ENCODE measurements at places on chromosomes 2 and 18. TPM values are rescaled to one million over a fixed set of nuclear protein-coding genes. Genes with fewer than 3 reads are reported as not detected.

DNA sequence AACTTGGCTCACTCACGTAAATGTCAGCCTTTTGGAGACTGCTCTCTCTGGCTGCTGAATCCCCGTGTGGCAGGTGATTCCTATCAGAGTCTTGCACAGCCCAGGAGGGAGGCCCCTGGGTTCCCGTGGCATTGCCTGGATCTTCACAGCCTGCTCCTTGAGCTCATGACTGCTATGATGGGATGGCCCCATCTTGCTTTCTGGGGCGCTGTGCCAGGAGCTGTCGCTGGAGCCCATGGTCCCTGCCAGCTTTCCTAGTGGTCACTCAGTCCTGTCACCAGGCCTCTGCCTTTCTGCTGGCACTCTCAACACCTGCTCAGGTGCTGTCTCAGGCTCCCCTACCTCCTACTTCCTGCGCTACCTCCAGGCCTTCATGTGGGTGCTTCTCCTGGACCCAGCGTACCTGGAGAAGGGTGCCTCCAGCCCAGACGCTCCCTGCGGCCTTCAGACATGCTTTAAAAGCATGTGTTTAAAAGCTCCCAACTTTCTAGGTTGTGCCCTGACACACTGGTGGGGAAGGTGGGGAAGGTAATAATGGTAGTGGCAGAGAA, 110.1 kb downstream of the MCFD2 start:
- no peak for DNase-seq

DNA sequence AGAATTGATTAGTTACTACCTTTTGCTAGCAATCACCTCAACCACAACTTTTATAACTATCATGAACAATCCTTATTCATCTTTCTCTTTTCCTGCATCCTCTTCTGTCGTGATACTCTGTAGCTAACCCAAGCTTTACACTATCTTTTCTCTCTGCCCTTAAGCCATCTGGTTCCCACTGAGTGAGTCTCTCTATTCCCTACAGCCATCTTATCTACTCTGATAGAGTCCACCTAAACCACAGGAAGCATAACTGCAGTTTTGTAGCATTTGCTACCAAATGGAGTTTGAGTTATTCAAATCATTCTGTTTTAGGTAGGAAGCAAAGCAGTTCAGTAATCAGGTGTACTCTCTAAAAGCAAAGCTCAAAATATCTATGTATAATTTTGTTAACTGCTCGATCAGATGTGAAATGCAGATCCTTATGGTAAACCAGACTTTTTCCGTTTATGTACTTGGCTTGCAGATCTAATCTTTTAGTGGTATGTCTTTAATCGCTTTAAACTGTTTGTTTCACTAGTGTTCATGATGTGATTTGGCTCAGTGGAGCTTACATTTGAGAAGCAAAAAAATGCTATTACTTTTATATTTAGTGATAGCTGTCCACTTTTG, 91.0 kb downstream of the CSRNP3 start:
- no peak for DNase-seq

GRCh38 chr2:96622544-96622943, 15.6 kb downstream of the KANSL3 start:
- no peak for DNase-seq

The RMC1 gene
- 46.8 TPM for total RNA-seq

The LYPD6B gene
- not detected for total RNA-seq

The MYL12B gene
- 235 TPM for total RNA-seq

Data from activated T-cell treated with anti-CD3 and anti-CD28 coated beads, Interleukin-2, amount 50 U/mL, for 72 hours (primary cell).